ENCODE measurements at places on chromosomes 11 and 22.

DNA sequence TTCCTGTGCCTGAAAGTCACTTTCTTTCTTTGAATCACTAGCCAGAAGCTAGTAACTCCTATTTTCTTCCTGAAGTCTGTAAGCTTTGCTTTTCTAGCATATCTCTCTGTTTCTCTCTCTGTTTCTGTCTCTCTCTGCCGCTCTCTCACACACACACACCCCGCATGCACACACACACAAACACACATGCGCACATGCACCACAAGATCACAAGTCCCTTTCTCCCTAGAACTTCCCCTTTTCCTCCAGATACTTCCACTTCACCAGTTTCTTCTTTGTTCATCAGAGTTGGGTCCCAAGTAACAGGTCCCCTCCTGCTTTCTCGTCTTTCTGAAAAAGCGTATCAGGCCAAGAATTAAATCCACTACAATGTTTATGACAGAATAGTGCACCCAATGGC, 148.5 kb upstream of the HSD17B12 start:
- DNase-seq = no peak

- no peak for DNase-seq
Observed at GRCh38 chr11:1968454-1969002, 21.4 kb downstream of the MRPL23 start.

DNA sequence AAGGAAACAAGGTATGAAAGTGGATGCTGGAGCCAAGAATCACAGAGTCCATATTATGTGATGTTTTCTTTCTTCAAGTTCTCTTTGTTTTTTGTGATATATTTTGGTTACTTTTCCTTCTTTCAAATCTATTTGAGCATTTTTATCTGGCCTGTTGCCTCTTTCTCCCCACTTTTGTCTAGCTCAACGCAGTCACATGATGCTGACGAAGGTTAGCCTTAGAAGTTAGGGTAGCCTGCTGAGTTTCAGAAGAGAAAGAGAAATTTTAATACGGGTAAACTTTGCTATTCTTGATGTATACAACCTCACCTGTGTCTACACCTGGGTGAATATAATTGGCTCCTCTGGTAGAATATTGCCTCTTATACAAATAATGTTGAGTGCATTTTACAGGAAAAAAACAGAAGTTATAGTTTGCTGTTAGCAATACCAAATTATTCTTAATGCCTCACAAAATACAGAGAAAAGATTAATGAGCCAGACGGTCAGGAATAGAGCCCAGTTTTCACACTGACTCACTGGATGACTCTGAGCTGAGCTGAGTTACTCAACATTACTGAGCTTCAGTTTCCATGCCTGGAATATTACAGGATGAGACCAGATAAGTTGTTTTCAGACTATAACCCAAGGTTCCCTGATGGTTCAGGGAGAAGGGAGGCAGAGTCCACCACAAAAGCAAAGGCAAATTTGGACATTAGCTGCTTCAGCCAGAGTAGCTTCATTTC, 161.6 kb upstream of the BDNF start:
- no peak for DNase-seq

DNA sequence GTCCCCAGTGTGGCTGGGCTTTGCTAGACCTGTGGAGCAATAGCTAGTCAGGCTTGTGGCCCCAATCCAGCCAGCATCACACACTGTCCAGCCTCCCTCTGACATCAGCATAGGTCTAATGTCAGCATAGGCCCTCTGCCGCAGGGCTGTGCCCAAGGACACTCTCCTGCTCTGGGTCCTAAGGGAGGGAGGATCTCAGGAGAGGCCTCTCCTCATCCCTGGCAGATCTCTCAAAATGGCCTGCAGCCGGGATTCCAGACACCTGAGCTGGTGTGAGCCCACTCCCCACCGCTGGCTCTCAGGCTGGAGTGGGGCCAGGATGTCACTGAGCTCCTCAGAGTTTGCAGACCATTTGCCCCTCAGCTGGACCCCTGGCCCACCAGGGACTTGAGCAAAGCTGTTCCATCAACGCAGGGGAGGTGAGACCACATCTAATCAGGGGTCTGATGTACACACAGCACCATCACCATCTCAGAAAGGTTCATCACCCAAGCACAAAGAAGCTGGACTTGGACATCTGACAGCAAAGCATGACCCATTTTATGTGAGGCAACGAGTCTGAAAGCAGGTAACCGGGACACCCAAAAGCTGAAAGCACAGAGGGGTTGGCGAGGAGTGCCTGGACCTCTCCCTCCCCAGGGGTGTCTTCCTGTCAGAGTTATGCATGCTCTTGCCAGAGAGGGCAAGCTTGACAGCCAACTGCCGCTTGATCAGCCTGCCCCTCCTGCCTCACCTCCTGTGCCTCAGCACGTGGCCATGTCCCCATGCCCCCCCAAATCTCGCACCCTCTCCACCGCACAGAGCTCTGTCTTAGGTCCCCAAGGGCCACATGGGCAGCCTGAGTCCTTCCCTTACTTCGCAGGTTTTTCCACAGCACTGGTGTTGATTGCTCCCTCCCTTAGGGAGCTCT, 69.7 kb upstream of the SEPTIN5 start:
- DNase-seq = no peak

- DNase-seq = no peak
Observed at GRCh38 chr11:86812981-86813380, 12.6 kb downstream of the PRSS23 start.
